ENCODE measurements at places on chromosomes 2 and 18.
A peak's percentile ranks its signal among the peaks of the same experiment; 100 is the strongest.

- no peak for DNase-seq
Observed at GRCh38 chr2:205411558-205411957, 270.7 kb upstream of the NRP2 start.

GRCh38 chr2:16392647-16393499, 272.8 kb downstream of the CYRIA start:
- no peak for DNase-seq

GRCh38 chr18:55585920-55586561, 2.0 kb downstream of the TCF4 start:
- DNase-seq, result peak; percentile 39

DNA sequence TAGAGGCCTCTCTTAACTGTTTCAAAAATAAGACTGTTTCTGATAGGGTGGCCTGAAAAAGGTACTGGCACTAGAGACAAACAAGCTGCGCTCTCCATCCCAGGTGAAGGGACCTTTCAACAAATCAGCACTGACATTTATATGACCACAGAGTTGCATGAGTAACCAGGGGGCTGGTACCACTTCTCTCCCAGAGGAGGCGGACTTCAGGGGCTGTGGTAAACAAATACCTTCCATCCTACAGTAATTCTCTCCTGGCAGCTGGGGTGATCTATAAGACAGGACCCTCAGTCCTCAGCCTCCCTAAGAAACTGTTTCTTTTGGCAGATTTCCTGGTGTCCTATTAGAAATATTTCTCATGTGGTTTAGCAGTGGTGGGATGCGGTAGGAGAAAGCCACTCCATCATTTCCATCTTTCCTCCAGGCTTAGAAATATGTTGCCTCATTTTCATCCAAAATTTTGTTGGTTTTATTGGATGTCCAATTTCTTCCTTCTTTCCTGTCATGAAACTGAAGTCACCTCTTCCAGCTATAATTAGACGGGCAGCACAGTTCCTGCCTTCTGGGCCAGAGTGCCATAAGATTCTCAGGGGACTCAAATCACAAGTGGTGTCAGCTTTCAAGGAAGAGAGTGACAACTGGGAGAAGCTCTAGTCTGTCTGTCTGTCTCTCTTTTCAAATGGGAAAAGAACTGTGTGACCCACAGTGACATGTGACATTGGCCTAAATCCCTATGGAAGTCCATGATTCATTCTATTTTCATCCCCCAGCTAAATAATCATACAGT, 96.4 kb downstream of the CYRIA start:
- no peak for DNase-seq

DNA sequence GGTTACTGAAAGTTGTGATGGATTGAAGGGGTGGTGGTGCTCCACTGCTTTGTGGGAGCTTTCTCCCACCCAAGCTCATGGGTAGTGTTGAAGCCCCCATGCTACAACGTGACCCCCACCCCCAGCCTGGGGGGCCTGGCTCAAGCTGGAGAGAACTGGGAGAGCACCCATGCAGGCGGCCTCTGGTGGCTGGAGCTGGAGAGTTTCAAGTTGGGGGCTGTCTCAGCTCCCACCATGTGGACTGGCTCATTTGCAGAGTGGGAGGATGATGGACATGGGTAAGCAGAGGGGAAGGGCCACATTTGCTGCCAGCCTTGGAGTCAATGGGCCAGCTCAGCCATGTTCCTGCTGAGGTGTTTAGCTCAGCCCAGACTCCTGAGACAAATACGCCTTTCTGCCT, 62.8 kb downstream of the INPP4A start:
- no peak for DNase-seq

DNA sequence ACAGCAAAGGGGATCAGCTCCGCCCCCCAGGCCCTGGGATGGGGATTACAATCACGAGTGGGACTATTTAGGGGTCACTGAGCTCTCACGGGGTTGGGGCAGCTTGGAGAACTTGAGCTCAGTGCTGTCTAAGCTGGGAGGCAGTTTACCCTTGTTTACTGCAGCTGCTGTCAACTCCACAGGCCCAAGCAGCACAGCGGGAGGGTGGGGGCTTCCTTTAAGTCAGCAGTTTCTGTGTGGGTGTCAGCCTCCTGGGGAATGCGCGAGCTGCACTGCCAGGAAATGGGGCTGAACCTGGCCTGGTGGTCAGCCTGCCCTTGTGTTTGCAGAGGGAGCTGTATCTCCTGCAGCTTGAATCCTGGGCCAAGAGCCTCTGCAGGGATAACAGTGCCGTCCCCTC, 29.8 kb downstream of the TOGARAM2 start:
- DNase-seq, result peak; percentile 25

DNA sequence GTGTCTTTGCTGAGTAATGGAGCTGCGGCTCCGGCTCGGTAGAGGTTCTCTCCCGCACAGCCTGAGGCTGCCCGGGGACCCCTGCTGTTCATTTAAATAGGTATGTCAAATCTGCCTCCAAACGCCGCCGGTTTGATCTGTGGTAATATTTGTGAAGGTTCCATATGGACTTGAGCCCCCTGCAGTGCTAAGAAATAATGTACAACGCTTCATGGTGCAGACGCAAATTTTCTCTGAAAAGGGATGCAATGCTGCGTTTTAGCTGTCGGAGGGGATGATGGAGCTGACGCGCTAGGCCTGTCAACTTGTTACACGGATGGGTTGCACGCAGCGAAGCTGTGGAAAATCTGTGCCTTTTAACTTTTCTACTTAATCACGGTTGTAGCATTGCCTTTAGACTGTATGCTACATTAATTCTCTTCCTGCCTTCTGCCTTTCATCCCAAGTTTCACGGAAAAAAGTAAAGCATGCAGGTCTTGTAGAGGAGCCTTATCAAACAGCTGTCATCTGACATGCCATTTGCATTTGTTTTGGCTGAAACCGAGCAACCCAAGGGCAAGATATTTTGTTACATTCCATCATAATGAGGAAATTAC, 43.2 kb downstream of the MRPS9 start:
- DNase-seq, result peak; percentile 12

DNA sequence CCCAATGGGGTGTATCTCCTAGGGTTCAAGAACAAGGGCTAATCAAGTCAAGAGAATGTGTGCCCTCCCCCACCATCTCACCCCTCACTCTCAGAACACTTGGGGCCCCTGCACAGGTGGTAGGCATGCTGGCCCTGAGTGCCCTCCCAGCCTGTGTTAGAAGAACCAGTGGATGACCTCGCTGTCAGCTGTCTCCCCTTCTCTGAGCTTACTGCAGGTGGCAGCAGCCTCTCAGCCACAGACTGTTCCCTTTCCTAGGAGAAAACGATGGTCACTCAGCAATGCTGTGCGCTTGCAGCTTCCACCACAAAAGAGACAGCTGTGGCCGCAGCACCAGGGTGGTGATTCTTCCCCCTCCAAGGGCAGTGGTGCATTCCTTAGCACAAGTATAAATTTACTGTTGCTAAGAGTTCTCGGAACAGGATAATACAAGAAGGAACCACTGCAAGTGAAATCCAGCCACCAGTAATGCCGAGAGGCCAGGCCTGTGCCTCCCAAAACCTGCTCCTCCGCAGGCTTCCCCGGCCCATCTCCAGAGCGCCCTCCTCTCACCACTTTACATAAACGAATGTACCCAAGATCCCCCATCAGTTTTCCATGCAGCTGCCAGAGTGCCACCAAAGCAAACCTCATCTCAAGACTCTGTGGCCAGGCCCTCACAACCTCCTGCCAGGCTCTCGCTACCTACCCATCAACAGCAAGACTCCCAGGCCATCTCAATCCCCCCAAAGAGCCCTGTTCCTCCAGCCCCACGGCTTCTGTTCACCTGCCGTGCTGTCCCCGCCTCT, 935 bp upstream of the RAMP1 start:
- peak; percentile 76 for DNase-seq

DNA sequence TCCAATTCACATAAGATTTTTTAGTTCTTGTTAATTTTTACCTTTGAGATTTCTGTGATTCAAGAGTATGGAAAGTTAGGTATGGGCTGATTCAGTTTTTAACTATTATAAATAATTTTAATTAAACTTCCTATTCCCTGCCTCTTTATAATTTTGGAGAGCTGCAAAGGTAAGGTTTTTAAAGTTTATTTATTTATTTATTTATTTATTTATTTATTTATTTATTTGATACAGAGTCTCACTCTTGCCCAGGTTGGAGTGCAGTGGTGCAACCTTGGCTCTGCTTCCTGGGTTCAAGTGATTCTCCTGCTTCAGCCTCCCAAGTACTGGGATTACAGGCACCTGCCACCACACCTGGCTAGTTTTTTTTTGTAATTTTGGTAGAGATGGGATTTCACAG, 215.5 kb upstream of the FIGN start:
- no peak for DNase-seq

DNA sequence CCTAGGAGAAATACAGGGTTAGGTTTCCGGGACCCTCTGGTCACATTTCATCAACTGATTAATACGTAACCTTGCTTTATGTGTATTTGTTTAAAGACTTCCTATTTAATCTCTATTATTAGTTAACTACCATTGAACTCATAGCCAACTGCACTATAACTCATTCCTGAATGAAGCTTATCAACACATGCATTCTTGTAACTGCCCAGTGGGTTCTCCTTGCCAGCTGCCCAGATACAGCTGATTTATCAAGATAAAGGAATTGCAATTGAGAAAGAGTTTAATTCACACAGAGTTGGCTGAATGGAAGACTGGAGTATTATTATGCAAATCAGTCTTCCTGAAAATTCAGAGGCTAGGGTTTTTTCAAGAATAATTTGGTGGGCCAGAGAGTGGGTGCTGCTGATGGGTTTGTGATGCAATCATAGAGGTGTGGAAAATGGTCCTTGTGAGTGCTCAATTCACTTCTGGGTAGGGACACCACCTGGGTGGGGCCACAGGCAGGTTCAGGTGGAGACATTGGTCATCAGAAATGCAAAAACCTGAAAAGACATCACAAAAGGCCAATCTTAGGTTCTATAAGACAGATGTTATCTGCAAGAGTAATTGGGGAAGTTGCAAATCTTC, 21.1 kb upstream of the NOSTRIN start:
- no peak for DNase-seq

Data from fibroblast of skin of abdomen (primary cell).